Activated T-cell treated with anti-CD3 and anti-CD28 coated beads, Interleukin-2, amount 50 U/mL, for 24 hours (primary cell): ENCODE measurements at places on chromosomes 3 and 15.

DNA sequence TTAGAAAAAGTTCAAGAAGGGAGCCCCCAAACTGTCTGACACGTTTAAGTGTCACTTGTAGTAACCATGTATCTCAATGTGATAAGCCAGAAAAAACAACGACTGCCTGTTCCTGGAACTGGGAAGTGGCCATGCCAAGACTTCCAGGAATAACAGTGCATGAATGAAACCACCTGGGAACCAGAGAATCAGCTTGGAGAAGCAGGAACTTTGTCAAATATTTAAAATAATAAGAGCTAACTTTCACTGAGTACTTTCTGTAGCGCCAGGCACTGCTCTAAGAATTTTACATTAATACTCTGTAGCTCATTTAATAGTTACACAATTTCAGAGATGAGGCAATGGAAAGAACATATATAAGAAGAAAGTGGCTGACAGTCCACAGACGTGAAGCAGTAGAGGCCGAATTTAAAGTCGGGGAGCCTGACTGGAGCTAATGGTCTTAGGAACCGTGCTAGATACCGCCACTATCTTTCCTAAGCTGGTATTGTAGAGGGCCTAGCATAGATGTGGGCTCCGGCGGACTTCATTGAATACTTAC is 876 bp downstream of the PLSCR1 start:
- DNase-seq, result no peak

GRCh38 chr3:89586256-89586655 is 478.8 kb downstream of the EPHA3 start:
- no peak for DNase-seq

DNA sequence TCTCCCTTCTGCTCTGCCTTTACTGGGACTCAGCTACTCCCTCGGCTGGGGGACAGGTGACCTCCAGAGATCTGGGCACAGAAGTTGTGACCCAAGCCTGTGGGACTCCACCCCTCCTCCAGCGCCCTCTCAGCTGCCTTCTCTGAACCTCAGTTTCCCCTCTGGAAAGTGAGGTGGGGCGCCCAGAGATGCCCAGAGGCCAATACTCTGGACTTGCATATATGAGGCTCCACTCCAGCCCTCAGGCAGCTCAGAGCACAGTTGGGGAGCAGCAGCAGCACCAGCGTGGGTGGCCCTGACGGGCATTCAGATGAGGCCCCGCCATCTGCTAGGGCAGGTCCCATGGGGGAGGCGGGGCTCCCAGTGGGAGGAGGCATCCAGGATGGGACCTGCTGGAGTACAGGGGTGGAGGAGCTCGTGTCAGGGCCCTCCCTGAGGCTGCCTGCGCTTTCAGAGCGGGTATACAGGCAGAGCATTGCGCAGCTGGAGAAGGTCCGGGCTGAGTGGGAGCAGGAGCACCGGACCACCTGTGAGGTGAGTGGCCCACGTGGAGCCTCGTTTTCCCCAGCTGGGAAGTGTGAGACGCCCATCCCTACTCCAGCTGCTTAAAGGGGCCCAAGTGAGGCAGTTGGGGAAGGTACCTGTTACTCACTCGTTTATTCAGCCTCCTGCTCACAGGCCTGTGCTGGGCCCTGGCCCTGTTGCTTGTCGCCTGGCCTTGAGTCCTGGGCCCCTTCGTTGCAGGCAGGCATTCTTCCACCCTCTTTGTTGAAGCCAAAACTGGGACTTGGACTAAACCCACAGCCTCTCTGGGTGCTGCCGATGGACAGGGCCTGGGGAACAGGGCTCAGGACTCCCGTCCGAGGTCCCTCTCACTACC is 35.4 kb downstream of the PSTPIP1 start:
- peak; percentile 30 for DNase-seq

DNA sequence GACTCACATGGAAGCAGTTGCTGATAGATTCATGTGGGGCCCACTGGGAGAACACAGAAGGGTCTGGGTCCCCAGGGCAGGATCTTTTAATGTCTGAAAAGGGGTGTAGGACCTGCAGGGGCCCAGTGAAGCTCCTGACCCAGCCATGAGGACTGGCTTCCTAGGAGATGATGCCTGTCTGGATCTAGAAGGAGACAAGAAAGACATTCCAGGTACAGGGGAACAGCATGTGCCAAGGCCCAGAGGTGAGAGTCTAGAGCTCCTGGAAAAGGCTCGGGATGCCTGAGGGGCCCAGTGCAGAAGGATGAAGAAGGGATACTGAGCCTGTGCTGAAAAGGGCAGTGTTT is 4.7 kb upstream of the SEMA3F start:
- DNase-seq, result no peak

DNA sequence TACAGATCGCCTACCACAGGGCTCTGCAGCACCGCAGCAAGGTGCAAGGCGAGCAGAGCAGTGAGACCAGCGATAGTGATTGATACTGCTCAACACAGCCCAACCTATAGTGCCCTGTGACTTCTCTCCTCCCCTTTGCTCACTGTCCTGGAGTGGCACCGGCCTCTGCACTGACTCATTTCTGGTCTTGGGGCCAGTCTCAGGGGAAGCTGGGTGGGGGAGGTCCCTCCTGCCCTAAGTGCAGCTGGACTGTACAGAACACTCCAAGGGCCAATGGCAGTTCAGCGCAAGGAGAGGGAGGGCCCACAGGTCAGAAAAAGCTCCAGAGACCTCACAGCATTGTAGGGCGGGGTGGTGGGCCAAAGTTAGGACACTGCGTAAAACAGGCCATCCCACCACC is 2.5 kb upstream of the OGG1 start:
- DNase-seq, result no peak

DNA sequence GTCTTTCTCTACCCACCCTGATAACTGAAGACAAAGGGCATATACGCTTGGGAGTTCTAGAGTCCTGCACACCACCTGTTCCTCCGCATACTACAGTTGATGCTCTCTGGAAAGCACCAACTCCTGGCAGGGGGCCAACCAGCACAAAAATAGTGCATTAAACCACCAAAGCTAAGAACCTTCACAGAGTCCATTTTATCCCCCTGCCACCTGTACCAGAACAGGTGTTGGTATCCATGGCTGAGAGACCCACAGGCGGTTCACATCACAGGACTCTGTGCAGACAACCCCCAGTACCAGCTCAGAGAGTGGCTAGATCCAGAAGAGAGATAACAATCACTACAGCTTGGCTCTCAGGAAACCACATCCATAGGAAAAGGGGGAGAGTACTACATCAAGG is 114.4 kb upstream of the POU1F1 start:
- no peak for DNase-seq

DNA sequence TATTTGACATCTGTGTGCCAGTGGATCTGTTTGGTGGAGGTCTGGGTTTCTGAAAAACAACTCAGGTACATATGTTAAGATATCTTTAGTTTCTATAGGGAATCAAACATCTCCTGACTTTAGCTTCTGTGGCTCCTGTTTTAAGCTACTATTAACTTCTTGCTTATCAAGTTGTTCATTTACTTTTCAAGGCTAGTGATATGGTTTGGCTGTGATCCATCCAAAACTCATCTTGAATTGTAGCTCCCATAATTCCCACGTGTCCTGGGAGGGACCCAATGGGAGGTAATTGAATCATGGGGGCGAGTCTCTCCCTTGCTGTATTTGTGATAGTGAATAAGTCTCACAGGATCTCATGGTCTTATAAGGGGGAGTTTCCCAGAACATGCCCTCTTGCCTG is 41.4 kb downstream of the ZNF860 start:
- DNase-seq, result no peak

- no peak for DNase-seq
Observed at GRCh38 chr15:51561271-51561670, 61.3 kb downstream of the DMXL2 start.

GRCh38 chr3:68893600-68894239 is 38.6 kb downstream of the TAFA4 start:
- DNase-seq, result no peak

DNA sequence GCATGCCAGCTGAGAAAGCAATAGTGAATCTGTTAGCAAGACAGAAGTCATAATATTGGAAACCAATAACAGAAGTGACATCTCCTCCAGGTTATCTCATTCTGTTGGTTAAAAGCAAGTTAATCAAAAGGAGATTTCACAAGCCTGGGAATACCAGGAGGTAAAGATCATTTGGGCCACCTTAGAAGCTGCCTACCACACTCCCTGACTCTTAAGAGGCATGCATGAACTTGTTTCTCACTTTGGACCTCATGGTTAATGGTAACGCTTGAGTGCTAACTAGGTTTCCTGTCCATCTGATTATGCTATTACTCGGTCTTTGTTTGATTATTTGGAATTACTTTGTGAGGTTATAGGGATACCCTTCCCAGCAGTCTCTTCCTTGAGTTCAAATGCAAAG is 650.8 kb upstream of the SGO1 start:
- no peak for DNase-seq

DNA sequence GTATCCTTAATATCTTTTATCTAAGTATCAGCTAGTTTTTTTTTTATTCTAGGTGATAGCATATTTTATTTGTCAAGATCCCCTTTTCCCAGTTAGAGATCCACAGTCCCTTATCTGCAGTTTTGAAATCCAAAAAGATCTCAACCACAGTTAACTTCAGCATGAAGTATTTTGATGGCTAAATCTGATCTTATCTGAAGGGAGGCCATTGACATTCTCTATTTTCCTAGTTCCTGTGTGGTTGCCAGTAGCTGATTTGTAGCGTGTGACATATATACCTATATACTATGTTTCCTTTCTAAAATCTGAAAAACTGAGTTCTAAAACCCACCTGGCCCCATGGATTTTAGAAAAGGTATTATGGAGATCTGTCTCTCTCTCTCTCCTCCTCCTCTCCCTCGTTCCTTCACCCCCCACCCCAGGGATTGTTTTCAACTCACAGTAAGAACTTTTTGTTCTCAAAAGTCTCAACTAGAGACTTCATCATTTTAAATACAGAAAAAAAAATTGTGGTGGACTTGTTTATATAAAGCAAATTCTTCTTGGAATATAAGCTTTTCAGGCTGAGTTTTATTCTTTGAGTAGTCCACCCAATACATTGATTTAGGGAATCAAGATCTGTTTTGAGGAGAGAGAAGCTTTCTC is 12.3 kb downstream of the TCF12 start:
- no peak for DNase-seq

- no peak for DNase-seq
Observed at GRCh38 chr3:61734749-61735686, 173.6 kb downstream of the PTPRG start.

- DNase-seq, result no peak
Observed at GRCh38 chr3:176916777-176917176, 280.5 kb downstream of the TBL1XR1 start.

DNA sequence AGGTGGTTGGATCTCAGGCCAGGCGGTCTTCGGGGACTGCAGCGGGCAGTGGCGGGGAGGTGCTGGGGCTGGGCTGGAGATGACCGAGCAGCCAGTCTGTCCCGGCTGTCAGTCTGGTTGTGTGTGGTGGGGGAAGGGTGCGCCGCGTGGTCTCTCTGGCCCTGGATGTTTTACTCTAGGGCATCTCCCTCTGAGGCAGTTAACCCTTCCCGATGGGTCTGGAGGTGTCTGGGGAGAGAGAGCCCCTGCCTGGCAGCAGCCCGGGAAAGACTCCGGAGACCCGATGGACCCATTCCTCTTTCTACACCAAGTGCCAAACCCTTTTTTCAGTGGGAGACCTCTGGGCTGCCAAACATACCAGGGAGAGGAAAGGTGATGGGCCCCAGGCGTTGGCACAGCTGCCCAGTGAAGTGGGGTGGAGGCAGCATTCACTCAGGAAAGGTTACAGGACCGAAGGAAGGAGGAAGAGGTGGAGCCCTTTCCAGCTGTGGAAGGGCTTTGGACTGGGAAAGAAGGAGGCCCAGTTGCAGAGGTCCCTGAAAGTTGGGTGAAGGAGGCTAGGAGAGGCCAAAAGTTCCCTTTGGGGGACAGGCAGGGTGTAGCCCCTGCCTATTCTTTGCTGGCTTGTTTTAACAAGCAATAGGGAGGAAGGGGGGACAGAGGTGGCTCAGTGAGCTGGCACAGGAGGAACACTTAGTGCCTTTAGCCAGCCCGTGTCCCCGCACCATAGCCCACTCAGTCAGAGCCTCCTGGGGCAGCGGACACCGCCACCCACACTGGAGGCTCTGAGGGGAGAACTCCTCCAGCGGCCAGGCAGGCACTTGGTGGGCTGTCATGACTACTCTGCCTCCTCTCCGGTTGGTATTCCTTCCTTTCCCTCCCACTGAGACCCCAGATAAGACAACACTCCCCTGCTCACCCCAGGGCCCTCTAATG is 2.7 kb upstream of the BAHD1 start:
- DNase-seq, result no peak

- DNase-seq, result no peak
Observed at GRCh38 chr3:58560771-58561311, 16.4 kb downstream of the FAM107A start.

DNA sequence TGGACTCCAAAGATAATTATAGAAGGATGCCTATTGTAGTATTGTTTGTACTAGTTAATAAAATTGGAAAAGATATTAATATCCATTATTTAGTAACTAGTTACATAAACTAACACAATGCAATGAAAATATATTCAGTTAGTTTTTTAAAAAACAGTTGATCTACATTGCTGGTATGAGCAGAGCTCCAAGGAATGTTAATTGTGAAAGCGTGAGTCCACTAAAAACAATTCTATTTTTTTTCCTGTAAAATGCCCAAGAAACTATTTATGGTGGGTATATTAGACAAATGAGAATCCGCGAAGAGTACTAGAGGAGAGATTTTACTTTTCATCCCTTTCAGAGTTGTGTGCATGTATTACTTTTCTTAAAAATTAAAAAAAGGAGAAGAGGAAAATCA is 104.3 kb downstream of the MCTP2 start:
- no peak for DNase-seq

DNA sequence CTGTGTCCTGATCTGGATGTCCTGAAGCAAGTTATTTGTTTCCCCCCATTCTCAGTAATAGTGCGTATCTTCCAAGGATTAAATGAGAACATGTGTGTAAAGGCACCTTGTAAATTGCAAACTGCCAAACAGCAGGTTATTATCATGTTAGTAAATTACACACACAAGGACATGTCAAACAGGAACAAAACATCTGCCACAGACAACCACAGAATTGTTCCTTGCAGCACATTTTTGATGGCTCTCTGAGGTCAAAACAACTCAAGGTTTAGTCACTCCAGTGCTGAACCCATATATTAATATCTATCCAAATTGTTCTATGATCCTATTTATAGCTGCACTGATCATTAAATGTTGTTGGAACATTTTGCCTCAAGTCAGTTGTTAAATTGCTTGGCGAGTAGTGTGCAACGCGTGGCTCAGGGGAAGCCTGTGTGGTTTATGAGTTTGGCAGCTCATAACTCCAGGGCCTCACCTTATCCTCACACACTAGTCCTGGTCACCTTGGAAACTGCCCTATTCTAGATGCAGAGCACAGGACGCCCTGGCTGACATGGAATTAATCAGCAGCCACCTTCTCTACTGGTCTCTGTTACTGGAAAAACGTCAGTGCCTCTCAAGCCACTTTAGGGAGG is 46.3 kb upstream of the CDV3 start:
- no peak for DNase-seq
